Upper lobe of left lung (tissue), 6 donors: ENCODE measurements at places on chromosomes 6 and 20. TPM values are rescaled to one million over a fixed set of nuclear protein-coding genes. Genes with fewer than 3 reads are reported as not detected.
A peak's percentile ranks its signal among the peaks of the same experiment; 100 is the strongest.

DNA sequence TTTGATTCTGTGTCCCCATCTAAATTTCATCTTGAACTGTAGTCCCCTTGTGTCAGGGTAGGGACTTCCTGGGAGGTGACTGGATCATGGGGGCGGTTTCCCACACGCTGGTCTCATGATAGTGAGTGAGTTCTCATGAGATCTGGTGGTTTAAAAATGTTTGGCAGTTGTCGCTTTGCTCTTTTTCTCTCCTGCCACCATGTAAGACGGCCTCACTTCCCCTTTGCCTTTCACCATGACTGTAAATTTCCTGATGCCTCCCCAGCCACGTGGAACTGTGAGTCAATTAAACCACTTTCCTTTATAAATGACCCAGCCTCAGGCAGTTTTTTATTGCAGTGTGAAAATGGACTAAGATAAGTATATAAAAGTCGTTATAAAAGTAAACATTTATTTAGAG is 80.5 kb upstream of the SGK1 start:
- DNase-seq: no peak

- DNase-seq: no peak
Measured at GRCh38 chr6:111721753-111722154, 116.1 kb upstream of the TRAF3IP2 start.

DNA sequence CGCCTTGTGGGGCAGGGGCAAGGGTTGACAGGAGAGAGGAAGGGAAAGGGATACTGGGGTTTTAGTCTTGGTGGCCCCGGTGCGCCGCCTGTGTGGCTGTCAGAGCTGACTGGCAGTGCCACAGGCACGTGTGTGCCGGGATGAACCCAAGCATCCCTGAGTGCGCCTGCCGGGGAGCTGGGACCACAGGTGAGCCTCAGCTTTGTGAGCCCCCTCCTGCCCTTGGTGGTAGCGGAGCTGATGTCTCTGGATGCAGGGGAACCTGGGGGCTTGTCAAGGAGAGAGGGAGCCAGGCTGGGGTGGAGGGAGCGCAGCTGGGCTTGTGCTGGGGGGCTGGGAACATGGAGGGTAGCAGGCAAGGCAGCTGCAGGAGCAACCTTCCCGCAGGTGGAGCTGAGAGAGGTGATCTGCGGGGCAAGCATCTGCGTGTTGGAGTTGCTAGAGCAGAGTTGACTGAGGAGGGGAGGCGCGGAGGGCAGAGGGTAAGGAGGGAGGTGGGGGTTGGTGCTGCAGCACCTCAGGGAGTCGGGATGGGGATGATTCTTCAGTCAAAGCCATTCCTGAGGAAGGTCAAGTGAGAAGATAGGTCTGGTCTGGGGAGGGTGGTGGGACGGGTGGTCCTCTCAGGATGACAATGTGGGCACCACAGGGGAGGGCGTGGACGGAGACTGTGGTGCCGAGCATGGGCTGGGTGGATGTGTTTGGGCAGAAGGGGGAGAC is 28.1 kb downstream of the PYGB start:
- DNase-seq: peak; percentile 74

DNA sequence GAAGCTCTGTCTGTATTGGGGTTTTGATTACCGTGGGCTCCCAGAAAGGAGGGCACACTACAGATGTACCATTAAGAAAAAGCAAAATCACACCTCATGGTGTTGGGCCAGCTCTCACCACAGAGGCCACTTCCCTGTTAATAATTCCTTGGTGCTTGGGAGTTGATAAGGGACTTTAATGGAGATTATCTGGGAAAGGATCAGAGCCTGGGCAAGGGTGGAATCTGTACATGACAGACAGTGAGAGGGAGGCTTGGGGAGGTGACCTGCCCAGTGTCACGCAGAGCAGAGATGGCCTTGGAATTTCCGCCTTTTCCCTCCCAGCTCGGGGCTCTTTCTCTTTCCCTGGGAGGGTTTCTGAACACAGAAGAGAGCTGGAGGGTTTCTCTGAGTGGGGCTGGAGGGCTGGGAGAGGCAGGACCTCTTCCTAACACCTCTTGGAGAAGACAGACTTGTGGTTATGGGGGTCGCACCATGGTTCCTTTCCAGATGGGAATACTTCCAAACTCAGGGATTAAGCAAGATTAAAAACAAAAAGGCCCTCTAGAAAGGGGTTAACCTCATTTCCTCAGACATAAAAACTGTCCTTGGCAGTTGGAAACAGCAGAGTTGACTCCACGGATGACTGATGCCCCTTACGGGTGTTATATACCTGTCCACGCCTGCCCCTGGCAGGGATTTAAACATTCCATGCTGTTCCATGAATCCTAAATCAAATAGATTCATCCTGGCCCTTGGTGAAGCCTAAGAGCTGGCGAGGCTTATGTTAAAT is 16.8 kb upstream of the KCNK16 start:
- no peak for DNase-seq

GRCh38 chr6:157461000-157461915 is 80.3 kb downstream of the ZDHHC14 start:
- DNase-seq: no peak

- no peak for DNase-seq
Measured at GRCh38 chr20:24742436-24742835, 206.6 kb upstream of the CST7 start.

GRCh38 chr20:39049684-39050554 is 87.8 kb downstream of the DHX35 start:
- DNase-seq: peak; percentile 97

- no peak for DNase-seq
Measured at GRCh38 chr6:22829070-22829469, 259.7 kb downstream of the HDGFL1 start.

DNA sequence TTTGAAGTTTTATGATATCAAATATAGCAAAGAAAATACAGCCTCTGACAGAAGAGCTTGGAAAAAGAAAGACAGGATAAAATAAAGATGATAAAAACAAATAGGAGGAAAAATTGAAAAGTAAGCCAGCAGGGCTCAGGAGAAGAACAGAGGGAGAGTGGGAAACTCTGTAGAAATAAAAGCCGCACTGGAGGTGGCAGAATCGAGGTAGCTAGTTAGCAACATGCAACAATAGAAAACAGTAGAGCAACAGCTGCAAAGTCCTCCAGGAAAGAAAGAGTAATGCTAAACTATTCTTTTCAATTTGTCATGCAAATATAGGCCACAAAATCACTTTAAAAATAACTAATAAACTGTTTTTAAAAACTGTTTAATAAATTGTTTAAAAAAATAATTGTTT is 28.8 kb downstream of the HBS1L start:
- no peak for DNase-seq

DNA sequence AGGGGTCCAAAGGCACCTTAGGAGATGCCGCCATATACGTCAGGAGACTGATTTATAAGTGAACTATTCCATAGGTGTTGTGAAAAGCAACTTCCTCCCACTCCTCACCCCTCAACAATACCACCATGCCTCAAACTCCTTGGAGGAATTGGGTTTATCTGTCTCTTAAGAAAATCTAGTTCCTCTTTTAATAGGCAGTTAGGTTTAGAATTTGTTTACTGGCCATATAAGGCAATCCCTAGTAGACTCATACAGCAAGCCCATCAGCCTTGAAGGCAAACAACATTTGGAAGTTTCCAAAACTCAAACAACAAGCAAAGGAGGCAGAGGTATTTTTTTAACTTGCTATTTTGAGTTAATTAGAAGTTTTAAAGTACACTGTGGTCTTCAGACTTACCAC is 66.1 kb downstream of the PRND start:
- no peak for DNase-seq

- no peak for DNase-seq
Measured at GRCh38 chr6:155142168-155143028, 121.4 kb upstream of the CLDN20 start.

GRCh38 chr6:133705066-133705465 is 183.8 kb upstream of the TCF21 start:
- DNase-seq: no peak

- no peak for DNase-seq
Measured at GRCh38 chr6:151534576-151534975, 40.8 kb downstream of the CCDC170 start.

- no peak for DNase-seq
Measured at GRCh38 chr6:44896701-44897100, 431.4 kb upstream of the RUNX2 start.

GRCh38 chr6:56032715-56033260 is 157.4 kb upstream of the BMP5 start:
- no peak for DNase-seq

DNA sequence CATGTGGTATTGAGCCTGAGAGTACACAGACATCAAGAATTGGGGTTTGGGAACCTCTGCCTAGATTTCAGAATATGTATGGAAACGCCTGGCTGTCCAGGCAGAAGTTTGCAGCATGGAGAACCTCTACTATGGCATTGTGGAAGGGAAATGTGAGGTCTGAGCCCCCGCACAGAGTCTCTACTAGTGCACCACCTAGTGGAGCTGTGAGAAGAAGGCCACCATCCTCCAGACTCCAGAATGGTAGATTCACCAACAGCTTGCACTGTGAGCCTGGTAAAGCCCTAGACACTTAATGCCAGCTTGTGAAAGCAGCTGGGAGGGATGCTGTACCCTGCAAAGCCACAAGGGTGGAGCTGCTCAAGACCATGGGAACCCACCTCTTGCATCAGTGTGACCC is 658.2 kb downstream of the HACE1 start:
- DNase-seq: no peak

- DNase-seq: no peak
Measured at GRCh38 chr20:4898282-4899244, 102.7 kb downstream of the SLC23A2 start.

Gene CRYBG1
- 17.8 TPM for total RNA-seq

Gene TCF21
- 23.9 TPM for total RNA-seq

Gene GNAS-AS1
- 0.54 TPM for total RNA-seq

Gene CCDC170
- total RNA-seq: 1.7 TPM

Gene RIPPLY2
- not detected for total RNA-seq

Gene GRM4
- not detected for total RNA-seq

Gene SNAP25
- 2.2 TPM for total RNA-seq

Gene SLC44A4
- 36.9 TPM for total RNA-seq
